ENCODE measurements at places on chromosomes 12 and 14.
A peak's percentile ranks its signal among the peaks of the same experiment; 100 is the strongest.

- DNase-seq: no peak
These were observed 153.5 kb upstream of the HMGA2 start for GRCh38 chr12:65670775-65671174.

DNA sequence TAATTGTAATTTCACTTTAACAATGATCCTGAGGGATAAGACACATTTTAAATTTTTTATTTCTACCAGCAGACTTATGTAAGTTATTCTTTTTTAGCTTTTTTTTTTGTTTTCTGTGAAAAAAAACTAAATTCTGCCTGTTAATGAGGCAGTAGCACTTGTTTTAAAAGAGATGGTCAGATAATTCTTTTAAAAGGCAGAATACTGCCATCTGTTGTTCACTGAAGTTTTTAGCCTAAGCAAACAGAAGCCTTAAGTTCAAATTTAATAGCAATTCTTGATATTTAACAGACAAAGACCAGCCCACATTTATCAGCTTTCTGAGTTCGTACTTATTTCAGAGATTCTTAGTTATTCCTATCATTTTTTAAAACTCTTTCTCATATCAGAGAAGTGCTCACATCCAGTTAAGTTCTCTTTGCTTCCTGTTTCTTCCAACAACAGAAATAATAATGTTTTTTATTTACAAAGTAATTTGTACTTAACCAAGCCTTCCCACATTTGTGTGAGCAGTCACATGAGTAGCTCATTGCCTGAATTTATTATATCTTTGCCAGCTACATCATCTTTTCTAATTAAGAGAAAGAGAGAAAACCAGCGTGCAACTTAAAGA lies 93.4 kb upstream of the SLCO1C1 start:
- DNase-seq: peak; percentile 63

- DNase-seq: no peak
These were observed 14.8 kb upstream of the BCL11B start for GRCh38 chr14:99286761-99287160.

DNA sequence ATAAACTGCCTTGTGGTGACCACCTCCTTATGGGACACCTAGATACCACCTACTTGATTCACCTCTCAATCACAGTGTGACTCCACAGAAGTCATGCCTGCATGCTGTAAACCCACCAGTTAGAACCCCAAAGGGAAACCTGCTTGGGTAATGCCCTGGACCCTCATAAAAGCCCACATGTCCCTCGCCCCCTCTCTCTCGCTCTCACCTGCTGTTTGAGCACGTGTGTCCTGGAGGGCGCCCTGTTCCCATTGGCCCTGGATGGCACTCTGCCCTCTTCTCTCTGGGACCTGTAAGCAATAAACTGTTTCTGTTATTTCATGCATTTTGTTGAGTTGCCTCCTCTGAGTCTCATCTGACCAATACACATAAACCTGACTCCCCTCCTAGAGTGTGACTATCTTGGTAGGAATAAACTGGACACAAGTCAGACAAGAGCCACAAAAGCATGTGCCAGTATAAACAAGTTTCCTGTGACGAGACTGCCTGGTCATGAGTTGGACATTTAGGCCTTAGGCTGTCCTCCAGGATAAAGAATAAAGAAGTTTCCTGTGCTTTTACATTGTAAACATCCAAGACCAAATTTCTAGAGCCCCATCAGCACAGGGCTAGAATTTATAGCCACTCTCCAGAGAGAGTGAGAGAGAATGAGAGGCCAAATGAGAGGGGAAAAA lies 8.6 kb downstream of the IFI27L2 start:
- no peak for DNase-seq

DNA sequence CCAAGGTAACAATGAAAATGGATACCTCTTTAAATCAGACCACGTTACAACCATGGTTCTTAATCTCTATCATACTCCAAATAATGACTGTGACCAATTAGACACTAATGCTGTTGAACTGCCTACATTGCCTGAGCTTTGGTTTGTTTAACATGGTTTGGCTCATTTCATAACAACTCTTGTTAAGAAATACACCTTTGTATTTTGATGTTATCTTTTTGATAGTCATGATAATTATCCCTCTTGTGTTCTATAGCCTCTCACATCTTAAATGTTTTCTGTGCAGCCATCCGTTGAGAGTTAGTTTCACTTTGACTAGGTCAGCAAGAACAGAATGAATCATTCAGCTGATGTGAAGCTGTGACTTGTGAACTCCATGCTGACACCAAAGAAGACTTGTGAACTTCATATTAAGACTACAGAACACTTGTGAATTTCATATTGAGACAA lies 75.5 kb upstream of the RERGL start:
- DNase-seq: no peak

DNA sequence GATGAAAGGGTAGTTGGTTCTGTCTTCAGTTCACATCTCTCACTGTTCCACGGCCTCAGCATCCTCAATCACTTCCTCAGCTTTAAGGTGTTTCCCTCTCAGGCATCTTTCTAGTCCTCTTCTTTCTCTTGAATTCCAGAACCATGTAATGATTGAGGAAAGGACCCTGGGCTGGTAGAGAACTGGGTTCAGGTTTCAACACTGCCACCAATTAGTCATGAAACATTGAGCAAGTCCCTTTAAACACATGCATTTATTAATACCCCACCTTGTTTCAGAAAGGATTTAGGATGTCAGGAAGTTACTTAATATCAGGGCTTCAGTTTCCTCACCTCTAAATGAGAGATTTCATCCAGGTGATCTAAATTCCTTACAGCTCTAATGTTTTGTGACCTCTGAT lies 7.2 kb downstream of the DMAC2L start:
- DNase-seq: no peak

GRCh38 chr14:41623736-41624135 lies 17.1 kb downstream of the LRFN5 start:
- DNase-seq: no peak

GRCh38 chr14:98994561-98994960 lies 277.4 kb downstream of the BCL11B start:
- no peak for DNase-seq

DNA sequence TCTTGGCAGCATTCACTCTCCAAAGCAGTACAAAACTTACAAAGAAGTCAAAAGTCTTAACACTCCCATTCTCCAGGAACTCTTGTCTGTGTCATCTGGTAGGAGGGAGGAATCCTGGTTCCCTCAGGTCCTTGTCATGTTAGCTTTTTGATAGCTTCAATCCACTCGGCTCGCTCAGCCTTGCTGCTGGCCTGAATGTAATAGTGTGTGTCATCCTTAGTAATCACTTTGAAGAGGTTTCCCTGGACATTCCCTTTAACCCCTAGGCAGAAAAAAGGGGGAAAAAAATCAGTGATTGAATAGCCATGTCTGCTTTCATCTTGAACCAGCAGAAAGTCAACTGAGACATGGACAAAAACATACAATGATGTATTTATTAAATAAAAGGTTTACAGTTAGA lies 24.8 kb downstream of the PLEK2 start:
- no peak for DNase-seq

DNA sequence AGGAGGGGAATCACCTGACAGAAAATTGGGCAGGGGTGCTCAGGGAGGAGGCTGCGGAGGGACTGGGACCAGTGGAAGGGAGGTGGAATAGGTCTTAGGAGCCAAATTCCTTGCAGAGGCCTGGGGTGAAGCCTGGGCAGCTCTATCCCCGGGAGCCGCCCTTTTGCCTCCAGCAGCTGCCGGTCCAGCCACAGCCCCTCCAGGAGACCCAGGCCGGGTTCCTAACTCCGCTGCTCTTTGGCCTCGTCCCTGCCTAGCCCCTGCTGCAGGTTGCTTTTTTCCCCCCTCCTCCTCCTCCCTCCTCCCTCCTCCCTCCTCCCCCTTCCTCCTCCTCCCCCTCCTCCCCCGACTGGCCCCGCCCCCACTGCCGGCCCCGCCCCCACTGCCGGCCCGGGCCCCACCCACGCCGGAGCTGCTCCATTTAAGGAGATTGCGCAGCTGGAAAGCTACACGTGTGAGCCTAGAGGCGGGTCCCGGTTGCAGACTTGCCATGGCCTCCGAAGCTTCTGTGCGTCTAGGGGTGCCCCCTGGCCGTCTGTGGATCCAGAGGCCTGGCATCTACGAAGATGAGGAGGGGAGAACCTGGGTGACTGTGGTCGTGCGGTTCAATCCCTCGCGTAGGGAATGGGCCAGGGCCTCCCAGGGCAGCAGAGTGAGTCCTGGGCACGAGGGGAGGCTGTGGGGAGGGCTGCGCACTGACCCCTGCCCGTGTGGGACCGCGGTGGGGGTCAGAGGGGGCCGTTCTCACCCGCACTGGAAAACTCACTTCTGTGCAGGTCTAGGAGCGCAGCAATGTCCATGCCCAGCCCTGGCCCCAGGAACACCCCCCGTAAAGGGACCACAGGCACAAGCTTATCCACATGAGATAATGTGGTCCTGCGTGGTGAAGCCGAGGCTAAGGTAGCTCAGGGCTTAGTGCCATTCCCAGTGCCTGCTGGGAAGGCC lies at the start of gene TCL1B:
Gene TCL1B (plus strand): TSS at position 449 of the 945 bp plus-strand sequence. CDS start 42 bp downstream, at position 491.
- DNase-seq: no peak

- DNase-seq: no peak
These were observed 29.5 kb downstream of the PPP4R4 start for GRCh38 chr14:94203473-94204210.

- no peak for DNase-seq
These were observed 1304.7 kb upstream of the FLRT2 start for GRCh38 chr14:84225268-84225667.

- no peak for DNase-seq
These were observed 25.1 kb downstream of the TEP1 start for GRCh38 chr14:20388159-20388558.

DNA sequence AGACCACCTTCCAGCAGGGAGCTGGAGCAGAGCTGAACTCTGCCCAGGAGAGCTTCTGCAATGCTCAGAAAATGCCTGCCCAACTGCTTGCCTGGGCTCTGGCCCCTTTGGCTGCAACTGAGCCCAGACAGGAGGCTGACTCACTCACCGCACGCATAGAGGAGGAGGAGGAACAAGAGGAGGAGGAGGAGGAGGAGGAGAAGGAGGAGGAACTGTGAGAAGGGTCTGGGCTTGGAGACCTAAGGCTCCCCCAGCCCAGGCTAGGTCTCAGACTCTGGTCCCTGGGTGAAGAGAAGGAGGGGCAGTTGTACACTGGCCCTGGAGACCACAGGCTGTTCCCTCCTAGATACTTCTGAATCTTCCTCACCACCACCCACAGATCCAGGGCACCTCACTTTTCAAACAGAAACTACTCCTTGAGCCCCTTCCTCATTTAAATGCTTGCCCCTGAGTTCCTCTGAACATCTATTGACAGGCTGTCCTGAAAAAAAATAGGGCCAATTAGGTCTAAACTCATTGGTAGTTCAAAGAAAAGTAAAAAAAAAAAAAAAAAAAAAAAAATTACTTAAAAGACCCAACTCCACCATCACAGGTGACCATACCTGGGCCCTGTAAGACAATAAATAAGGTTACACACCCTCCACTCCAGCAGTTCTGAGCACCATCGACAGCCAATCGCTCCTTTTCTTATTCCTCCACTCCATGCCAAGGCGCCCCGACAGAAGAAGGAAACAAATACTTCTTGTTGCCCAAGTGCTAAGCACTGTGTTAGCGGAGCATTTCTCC lies 674 bp downstream of the VDR start:
- no peak for DNase-seq

GRCh38 chr12:67826148-67826547 lies 163.1 kb upstream of the IFNG-AS1 start:
- DNase-seq: no peak

DNA sequence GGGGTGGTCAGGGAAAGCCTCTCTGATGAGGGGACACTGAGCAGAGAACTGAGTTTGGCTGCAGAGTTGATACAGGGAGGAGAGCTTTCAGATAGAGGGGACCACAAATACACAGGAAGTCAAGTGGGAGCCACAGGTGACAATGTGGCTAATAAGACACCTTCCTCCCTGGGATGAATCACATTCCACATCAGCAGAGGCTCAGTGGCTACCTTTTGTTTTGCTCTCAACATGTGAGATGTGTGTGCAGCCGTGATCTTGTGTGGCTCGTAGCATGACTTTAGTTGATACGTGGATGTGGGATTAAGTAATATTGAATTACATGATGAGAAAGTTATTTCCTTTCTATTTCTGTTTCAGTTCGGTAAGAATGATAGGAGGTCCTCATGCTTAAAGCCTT lies 7.5 kb downstream of the CRADD start:
- no peak for DNase-seq

DNA sequence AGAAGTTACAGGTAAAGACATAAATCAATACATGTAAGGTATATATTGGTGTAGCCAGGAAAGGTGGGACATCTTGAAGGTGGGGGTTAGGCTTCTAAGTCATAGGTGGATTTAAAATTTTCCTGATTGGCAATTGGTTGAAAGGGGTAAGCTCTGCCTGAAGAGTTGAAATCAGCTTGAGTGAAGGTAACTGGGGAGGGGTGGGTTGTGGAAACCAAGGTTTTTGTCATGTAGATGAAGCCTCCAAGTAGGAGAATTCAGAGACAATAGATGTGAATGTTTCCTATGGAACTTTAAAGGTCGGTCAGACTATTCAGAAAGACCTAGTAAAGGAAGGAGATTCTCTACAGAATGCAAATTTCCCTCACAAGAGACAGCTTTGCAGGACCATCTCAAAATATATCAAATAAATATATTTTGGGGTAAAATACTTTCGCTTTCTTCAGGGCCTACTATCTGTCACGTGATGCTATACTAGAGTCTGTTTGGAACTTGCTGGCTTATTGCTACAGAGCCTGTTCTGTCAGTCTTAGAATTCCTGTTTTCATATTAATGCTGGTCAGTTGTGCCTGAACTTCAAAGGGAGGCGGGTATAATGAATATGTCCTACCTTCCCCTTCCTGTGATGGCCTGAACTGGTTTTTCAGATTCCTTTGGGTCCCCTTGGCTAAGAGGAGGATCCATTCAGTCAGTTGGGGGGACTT lies 20.6 kb upstream of the SPATA7 start:
- DNase-seq: no peak

DNA sequence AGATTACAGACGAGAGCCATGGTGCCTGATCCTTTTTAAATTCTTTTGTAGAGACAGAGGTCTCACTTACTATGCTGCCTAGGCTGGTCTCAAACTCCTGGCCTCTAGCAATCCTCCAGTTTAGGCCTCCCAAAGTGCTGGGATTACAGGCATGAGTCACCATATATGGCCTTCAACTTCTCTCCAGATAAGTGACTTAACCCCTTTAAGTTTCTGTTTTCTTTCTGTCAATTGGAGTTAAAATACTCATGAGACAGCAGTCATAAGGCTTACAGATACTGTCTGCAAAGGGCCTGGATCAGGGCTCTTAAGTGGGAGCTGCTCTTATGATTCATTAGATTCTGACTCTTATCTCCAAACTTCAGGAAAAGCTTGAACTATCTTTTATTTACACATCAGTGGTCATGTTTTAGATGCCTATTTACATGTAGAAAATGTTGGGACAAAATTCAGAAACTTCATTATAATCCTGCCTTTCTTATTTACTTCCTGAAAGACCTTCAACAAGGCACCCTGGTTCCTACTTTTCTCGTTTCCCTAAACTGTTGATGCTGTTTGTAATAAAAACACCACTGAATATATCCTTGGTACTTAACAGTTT lies 271.5 kb upstream of the TBX3 start:
- no peak for DNase-seq

- DNase-seq: no peak
These were observed 4.4 kb upstream of the SHMT2 start for GRCh38 chr12:57224973-57225679.

DNA sequence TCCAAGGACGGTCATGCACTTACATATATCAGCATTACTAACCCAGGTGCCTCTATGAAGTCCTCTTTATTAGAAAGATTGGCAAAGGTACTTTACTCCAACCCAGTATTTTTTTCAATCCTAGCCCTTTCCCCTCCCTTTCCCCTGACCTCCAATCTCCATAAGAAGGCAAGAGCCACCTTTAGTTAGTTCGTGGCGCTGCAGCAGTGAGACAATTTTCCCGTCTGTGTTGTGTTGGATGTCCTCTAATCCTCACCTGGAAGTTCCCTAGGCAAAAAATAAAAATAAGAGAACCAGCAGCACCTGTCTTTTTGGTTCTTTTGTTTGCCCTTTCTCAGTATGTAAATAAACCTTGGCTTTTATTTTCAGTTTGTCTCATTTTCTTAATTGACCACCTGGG lies 439.6 kb upstream of the LRFN5 start:
- peak; percentile 59 for DNase-seq
